ENCODE measurements at places on chromosomes 7 and 10.

DNA sequence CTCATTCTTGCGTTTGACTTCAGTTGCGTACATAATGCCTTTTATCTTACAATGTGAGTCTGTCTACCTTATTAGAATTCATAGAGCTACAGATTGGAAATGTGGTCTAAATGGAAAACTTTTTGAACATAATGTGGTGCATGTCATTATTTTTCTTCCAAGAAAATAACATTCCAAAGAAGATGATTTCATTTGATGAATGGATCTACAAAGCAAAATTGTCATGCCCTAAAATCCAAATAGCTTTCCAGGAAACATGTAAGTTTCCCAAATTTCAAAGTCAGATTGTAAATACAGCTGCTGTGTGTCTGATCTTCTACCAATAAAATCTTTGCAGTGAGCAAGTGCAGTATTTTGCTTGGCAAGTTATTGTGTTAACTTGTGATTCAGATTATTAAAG, 101.8 kb upstream of the FZD8 start:
- no peak for DNase-seq

GRCh38 chr7:150727381-150727780, 9.8 kb upstream of the GIMAP5 start:
- no peak for DNase-seq

DNA sequence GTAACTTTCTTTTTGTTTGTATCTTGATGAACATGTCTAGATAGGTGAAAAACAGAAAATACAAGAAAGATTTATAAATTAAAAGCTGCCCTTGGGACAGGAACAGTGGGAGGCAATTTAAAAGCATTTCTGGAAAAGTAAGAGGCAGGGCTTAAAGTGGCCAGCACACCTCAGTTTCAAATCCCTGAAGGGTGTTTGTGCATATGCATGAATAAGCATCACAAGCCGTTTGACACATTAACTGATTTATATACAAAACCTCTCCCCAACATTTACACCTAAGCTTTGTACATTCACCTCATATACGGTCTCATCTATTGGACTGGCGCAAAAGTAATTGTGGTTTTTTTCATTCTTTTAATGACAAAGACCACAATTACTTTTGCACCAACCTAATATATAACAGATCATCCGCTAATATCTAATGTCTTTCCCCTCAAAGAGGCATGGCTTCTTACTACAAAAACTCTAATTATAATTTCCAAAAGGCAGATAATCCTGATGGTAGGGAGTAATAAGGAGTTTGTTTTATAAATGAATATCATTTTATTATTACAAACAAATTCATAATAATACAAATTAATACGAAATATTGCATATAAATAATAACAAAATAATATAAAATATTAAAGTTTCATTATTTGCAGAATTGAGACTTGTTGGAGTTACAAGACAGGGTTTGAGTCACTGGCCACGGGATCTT, 48.3 kb downstream of the LRGUK start:
- no peak for DNase-seq

DNA sequence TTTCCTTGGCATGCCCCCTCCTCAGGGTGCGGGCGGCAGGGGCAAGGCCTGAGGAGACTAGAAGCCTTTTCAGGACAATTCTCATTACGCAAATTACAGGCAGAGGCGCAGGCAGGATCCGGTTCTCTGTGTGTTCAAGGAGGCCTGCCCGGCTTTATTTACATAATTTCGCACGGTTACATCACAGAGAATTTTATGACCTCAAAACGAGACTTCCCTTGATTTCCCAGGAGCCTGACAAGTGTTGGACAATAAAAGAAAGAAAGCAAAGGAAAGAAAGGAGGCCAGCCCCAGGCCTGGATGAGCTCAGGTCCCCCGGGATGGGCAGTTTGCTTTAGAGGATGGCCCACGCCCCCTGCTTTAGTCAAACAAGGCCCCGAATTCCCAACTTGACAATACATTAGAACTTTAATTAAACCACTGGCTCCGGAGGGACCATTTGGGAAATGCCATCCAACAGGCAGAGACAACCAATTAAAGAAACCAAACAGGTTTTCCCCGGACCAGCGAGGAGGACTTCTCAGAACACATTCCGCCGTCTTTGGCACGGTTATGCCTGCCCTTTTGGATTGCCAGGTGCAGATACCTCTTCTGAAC, 2.9 kb downstream of the MNX1 start:
- DNase-seq, result no peak

DNA sequence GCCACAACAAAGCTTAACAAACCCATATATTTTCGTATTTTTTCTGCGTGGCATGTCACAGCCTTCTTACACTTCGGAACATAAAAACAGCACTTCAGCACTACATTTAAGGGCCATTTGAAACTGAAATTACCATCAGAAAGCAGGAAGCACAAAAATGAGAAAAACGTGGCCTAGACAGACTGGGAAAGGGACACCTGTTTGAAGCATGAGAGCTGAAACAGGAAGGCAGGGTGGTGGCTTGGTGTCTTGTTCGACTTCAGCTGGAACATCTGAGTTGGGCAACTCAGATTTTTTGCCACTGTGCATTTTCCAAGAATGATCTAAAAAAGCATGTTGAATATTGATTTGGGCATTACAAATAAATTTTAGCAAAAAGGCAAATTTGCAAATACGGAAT, 243.2 kb downstream of the ELMO1 start:
- no peak for DNase-seq

DNA sequence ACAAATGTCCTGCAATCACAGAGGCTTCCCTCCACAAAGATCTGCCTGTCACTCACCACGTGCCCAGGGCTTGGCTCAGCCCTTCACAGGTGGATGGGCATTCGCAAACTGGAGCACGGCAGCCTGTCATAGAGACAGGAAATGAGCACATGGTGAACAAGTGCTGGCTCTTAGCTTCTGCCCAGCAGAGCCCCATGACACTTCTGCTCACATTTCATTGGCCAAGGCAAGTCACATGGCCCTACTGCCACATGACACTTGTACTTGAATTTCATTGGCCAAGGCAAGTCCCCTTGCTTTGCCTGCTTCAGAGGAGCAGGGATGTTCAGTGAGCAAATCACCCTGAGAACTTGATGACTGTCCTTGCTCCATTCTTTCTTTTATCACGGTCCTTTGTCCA, 110.8 kb upstream of the PPP2R2D start:
- peak; percentile 5 for DNase-seq

- no peak for DNase-seq
These were observed 173.8 kb downstream of the DIP2C start for GRCh38 chr10:515674-516073.

GRCh38 chr7:140454657-140455015, 24.7 kb downstream of the MKRN1 start:
- DNase-seq, result no peak

DNA sequence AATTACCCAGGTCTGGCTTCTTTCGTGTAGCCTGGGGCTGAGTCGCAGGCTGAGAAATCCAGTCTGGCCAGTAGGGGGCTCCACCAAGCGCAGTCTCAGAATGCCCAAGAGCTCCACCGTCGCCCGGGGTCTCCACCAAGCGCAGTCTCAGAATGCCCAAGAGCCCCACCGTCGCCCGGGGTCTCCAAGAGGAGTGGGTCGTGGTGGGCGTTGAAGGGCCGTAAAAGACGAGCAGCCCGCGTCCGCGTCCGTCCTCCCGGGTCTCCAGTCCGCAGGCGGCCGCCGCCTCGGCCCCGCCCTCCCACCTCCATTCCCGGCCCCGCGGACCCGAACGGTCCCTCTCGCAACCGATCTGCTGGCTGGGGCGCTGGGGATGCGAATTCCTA, 892 bp upstream of the ZYX start:
- peak; percentile 68 for DNase-seq

DNA sequence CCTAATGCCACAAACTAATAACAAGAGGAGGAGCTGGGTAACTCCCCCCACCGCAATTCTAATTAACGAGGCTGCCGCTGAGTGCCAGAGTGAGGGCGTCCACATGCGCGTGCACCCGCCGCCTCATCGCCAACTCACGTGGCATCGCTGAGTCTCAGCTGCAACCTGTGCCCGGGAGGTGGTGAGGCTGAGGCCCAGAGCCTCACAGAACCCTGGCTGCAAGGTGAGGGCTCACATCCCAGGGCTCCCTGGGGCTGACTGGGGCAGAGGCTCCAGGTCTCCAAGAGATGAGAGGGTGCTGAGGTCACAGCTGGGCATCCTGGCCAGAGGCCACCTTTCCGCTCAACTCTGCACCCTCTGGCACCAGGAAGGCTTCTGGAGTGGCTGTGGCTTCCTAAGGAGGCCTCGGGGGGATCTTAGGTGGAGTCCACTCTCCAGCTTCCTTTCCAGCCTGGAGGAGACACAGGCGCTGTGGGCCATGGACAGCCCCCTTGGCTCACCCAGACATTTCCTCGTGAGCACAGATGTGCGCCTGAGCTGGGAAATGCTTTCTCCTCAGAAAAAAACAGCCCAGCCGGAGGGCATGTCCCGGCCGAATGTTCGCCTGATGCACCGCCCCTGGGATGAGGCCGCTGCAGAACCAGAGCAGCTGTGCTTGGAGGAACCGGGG, 242.6 kb downstream of the MAD1L1 start:
- no peak for DNase-seq

DNA sequence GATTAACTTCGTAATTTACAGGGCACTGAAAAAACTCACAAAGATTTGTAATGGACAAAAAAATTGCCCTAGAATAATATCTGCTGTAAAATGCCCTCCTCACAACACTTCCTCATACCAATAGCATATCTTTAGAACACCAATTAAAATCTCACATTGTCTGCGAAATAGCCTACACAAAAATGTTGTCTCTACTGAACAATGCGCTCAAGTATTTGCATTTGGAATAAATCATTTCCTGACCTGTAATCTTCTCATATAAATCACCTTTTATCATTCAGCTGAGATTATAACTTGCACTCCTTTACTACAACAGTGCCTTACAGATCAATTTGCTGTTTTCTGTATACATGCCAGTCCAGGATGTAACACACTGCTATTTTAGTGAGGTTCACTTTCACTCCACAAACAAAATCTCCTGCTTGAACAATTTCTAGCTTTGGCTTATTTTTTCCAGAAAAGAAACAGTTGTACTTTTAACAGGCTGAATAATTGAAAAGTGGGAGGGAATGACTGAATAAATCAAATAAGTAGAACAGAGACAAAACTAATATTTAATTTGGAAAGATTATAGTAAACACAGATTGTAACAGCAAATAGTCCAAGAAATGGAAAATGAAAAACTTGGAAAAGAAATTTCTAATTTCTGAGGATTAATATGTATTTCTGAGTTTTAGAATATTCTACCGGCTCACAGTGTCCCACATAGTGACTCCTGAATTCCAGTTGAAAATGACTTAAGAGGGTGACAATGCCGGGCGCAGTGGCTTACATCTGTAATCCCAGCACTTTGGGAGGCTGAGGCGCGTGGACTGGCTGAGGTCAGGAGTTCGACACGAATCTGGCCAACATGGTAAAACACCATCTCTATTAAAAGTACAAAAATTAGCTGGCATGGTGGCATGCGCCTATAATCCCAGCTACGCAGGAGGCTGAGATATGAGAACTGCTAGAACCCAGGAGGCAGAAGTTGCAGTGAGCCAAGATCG, 30.6 kb downstream of the JMJD1C start:
- DNase-seq, result no peak

DNA sequence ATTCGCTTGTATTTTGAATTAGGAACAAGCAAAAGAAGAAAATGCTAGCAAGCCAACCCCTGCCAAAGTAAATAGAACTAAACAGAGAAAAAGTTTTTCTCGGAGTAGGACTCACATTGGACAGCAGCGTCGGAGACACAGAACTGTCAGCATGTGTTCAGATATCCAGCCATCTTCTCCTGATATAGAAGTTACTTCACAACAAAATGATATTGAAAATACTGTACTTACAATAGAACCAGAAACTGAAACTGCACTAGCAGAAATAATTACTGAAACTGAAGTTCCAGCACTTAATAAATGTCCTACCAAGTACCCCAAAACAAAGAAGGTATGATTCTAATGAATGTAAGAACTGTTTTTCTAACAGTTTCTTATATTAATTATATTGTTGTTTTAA, 87.9 kb downstream of the KMT2E start:
- no peak for DNase-seq

DNA sequence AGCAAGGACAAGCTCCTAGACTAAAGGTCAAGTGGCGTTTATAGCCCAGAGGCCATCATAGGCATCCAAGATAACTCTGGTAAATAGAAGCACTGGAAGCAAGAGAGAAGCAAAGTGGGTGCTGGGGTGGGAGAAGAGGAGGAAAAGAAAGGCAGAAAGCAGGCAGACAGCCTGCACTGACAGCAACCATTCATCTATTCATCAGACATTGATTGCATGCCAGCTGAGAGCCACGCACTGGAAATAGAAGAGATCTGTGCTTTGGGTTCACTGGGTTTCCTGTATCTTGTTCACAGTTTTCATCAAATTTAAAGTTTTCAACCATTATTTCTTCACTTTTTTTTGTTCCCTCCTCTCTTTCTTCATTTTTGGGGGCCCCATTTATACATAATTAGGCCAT, 4.7 kb upstream of the SLIT1 start:
- DNase-seq, result no peak

DNA sequence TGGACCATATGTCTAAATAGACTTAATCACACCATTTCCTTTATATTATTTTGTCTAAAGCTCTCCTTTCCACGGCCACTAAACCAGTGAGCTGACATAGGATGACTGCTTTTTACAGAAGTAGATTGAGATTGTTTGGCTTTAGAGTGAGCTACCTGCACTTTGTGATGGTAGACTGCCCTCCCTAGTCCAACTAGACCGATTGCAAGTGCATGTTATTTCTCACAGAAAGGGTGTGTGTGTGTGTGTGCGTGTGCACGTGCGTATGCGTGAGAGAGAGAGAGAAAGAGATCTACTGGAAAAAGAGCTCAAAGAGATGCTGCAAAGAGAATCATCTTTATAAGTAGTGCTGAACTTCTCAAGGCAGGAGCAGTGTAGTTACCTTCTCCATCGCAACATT, 60.7 kb downstream of the VCL start:
- peak; percentile 11 for DNase-seq

GRCh38 chr10:125605167-125605566, 77.8 kb downstream of the TEX36 start:
- no peak for DNase-seq

DNA sequence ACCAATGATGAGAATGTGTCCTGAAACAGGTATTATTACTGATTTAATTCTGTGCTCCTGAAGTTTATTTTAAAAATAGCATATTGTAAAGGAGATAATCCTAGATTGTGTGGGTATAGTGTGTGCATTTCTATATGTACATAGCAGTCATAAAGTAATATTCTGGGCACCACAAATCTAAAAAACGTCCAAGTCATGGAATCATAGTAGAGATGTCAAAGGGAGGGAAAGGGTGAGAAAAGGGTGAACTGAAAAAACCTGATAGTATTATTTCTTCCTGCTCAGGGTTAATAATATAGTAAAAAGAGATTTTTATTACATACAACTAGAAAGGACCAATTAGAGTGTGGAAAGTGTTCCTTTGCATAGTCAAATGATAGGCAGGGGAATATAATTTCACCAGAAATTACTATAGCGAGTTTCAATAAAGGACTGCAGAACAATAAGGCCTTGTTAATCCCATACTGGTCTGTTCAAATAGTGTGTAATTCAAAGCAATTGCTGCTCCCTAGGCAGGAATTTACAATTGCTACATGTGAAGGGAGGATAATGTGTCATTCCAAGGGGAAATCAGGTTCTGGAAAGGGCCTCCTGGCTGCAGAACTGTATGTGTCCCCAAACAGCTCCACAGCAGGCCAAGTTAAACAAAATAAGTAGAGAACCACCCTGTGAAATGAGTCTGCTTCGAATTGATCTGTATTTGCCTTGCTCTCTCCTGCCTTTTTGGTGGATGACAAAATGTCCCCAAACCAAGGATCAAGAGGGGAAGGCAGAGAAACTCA, 42.5 kb upstream of the KMT2E start:
- no peak for DNase-seq

- DNase-seq, result no peak
These were observed 3.4 kb downstream of the FAS start for GRCh38 chr10:88994019-88994418.
